ENCODE measurements at places on chromosomes 4 and X.

DNA sequence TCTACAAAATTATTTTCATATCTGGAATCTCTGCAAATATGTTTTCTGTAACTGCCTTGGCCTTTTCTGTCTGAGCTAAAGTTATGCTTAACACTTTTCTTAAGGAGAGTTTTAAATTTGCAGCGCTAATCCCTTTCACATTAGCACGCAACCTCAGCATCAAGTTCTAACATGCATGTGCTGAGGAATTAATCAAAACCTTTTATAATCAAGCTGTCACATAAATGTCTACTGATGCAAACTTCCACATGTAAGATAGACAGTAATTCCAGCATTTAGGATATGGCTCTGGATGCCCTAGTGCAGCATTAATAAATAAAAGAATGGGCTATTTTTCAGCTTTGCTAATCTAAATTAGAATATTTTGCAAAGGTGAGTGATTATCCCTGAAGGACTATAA is 17.5 kb upstream of the NEIL3 start:
- no peak for DNase-seq

GRCh38 chr4:118076958-118077766 is 42.9 kb downstream of the NDST3 start:
- no peak for DNase-seq

- no peak for DNase-seq
Measured at GRCh38 chr4:39528061-39528465, 824 bp upstream of the UGDH start.

GRCh38 chr4:75673959-75674328 is 733 bp upstream of the G3BP2 start:
- DNase-seq = no peak

DNA sequence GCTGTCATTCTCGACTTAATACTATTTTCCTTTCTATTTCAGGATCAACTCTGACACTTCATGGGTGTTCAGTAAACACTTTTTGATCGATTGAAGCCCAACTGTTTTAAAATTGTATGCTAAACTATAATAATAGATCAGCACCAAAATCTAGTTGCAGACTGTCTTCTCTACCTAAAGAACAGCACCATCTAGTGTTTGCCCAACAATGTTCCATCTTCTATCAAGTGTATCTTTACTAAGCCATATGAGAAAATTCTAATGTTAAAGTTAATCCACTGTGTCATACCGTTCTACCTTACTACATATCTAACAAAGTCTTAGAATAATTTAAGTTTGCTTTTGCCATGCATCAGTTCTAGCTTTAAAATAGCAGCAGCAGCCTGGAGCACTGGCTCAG is 113.0 kb upstream of the PRDX4 start:
- DNase-seq = no peak

DNA sequence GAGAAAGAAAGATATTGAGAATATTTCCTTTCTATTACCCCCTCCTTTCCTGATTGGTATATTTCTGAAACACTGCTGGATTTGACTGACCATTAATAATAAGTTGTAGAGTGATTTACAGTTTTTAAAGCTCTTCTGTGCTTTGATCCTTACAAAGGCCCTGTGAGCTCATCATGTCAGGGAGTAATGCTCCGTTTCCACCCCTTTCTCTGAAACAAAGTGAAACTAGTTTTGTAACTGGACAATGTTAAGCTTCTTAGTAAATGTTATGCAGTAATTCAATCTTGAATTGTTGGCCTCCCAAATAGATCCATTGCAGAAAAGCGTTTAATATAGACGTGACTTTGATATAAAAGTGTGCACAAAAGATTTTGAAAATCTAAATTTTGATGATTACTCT is 190.1 kb upstream of the GNPDA2 start:
- DNase-seq = no peak

Measured in PC-9 (cell line).